ENCODE measurements at places on chromosomes 2 and 18. TPM values are rescaled to one million over a fixed set of nuclear protein-coding genes. Genes with fewer than 3 reads are reported as not detected.

RASGRP3 gene
- polyA plus RNA-seq: 0.06 TPM

ZNF396 gene
- 0.44 TPM for polyA plus RNA-seq

NR4A2 gene
- polyA plus RNA-seq: 0.15 TPM

EPB41L3 gene
- 7.9 TPM for polyA plus RNA-seq

TMSB10 gene
- 852 TPM for polyA plus RNA-seq

CIAO1 gene
- polyA plus RNA-seq: 99.2 TPM

HAAO gene
- 7.0 TPM for polyA plus RNA-seq

INPP5D gene
- 6.0 TPM for polyA plus RNA-seq

LYPD6B gene
- 2.5 TPM for polyA plus RNA-seq

CAPN13 gene
- 1.5 TPM for polyA plus RNA-seq

GCG gene
- polyA plus RNA-seq: not detected

BCL11A gene
- polyA plus RNA-seq: 12.2 TPM

CHST9 gene
- 3.2 TPM for polyA plus RNA-seq

SLC11A1 gene
- 0.20 TPM for polyA plus RNA-seq

CFAP221 gene
- 0.14 TPM for polyA plus RNA-seq

ASPRV1 gene
- polyA plus RNA-seq: 0.59 TPM

EVX2 gene
- not detected for polyA plus RNA-seq

IL1R2 gene
- 0.06 TPM for polyA plus RNA-seq

SIX2 gene
- 0.47 TPM for polyA plus RNA-seq

RRM2 gene
- 37.7 TPM for polyA plus RNA-seq

ACMSD gene
- polyA plus RNA-seq: not detected

LIMS4 gene
- polyA plus RNA-seq: 0.20 TPM

LAMA3 gene
- polyA plus RNA-seq: 0.76 TPM

CD8B2 gene
- 0.02 TPM for polyA plus RNA-seq

SANBR gene
- 3.5 TPM for polyA plus RNA-seq

FN1 gene
- 42.4 TPM for polyA plus RNA-seq

FAM124B gene
- 2.1 TPM for polyA plus RNA-seq

PIEZO2 gene
- polyA plus RNA-seq: 6.0 TPM

LRRTM1 gene
- polyA plus RNA-seq: 4.6 TPM

CNDP1 gene
- 0.09 TPM for polyA plus RNA-seq

STPG4 gene
- not detected for polyA plus RNA-seq

TCF23 gene
- polyA plus RNA-seq: 0.02 TPM

YPEL5 gene
- 18.5 TPM for polyA plus RNA-seq

ACVR1C gene
- 0.21 TPM for polyA plus RNA-seq

FAM237A gene
- polyA plus RNA-seq: not detected

UGT1A4 gene
- polyA plus RNA-seq: not detected

ASXL2 gene
- 5.5 TPM for polyA plus RNA-seq

RAB27B gene
- polyA plus RNA-seq: 0.05 TPM

INO80C gene
- polyA plus RNA-seq: 27.8 TPM

KIF3C gene
- 13.4 TPM for polyA plus RNA-seq

IL37 gene
- polyA plus RNA-seq: 0.18 TPM

FOXD4L1 gene
- not detected for polyA plus RNA-seq

NAGK gene
- polyA plus RNA-seq: 57.9 TPM

TMEM178A gene
- 11.2 TPM for polyA plus RNA-seq

IL36G gene
- polyA plus RNA-seq: 0.06 TPM

PSMA8 gene
- not detected for polyA plus RNA-seq

SERPINB11 gene
- polyA plus RNA-seq: not detected

SMAD2 gene
- polyA plus RNA-seq: 28.4 TPM

CXCR1 gene
- polyA plus RNA-seq: not detected

CDK15 gene
- not detected for polyA plus RNA-seq

RAB6C gene
- 0.03 TPM for polyA plus RNA-seq

CKAP2L gene
- polyA plus RNA-seq: 1.6 TPM
